ENCODE measurements at places on chromosomes 2 and 18.
A peak's percentile ranks its signal among the peaks of the same experiment; 100 is the strongest.

- peak overlapping the region; percentile 46 for H3K4me3 ChIP-seq
- peaks cover 63% of the 10 kb centered on the region for H3K4me1 ChIP-seq
- H3K27ac ChIP-seq, result peak overlapping the region; percentile 52
- peaks cover 11% of the 10 kb centered on the region for H3K36me3 ChIP-seq
- H3K27me3 ChIP-seq, result no peaks in the 10 kb centered on the region
- peak; percentile 37 for DNase-seq
These were observed 2.7 kb downstream of the YPEL5 start for GRCh38 chr2:30149513-30149912.

DNA sequence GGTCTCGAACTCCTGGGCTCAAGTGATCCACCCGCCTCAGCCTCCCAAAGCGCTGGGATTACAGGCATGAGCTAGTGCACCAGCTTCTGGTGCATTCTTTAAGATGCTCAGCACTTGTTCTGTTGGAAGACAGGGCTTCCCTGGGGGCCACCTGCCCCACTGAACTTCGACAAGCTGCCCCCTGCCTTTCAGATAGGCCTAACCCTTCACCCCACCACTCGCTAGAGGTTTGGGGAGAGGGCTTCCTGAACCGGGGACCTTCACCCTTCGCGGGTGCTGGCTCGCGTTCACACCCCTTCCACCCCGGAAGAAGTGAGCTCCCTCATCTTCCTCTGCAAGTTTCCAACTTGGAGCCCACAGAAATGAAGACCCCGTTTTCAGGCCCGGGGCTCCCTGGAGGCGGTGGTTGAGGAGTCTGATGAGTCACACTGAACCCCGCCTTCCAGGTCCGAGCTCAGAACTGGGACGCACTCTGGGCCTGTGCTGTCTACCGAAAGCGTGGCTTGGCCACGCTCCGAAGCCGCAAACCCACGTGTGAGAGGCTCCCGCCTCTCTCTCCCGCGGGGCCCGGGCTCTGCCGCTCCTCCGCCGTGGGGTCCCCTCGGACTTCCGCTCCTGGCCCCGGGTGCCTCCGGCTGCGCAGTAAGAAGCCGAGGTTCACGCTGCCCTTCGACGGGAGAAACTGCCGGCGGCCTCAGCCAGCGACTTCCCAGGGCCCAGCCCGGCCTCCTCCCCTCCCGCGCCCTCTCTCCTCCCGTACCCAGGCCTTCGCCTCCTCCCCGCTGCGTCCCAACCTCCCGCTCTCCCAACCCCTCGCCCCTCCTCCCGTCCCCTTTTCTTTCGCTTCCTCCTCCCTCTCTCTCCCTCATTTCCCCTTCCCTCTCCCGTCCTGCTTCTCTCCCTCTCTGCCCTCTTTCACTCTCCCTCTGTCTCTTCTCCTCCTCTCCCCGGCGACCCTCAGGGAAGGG, 47.5 kb upstream of the SP3 start:
- H3K27me3 ChIP-seq, result peaks cover 7% of the 10 kb centered on the region
- peak; percentile 41 for DNase-seq
- H3K27ac ChIP-seq, result no peak overlapping the region
- no peak overlapping the region for H3K4me3 ChIP-seq

DNA sequence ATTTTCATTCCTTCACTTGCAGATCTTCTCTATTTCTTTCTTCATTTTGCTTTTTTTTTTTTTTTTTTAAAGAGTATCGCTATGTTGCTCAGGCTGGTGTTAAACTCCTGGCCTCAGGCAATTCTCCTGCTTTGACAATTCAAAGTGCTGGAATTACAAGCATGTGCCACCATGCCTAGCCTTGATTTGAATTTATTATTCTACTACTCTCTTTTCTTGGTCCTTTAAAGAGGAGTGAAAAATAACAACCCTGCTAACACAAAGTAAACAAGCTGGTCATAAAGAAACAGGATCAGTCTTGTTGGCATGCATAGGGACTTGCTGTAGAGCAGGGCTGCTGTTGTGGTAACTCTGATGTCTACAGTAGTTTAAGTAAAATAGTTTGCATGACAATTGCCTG, 1615.3 kb upstream of the ZEB2 start:
- H3K36me3 ChIP-seq, result no peaks in the 10 kb centered on the region
- DNase-seq, result no peak
- H3K4me3 ChIP-seq, result no peak overlapping the region
- H3K4me1 ChIP-seq, result no peaks in the 10 kb centered on the region
- no peak overlapping the region for H3K27ac ChIP-seq

GRCh38 chr18:80029690-80030089, 4.5 kb upstream of the RBFA start:
- no peak overlapping the region for H3K27ac ChIP-seq
- peaks cover 7% of the 10 kb centered on the region for H3K4me1 ChIP-seq
- H3K27me3 ChIP-seq, result no peaks in the 10 kb centered on the region
- DNase-seq, result no peak

DNA sequence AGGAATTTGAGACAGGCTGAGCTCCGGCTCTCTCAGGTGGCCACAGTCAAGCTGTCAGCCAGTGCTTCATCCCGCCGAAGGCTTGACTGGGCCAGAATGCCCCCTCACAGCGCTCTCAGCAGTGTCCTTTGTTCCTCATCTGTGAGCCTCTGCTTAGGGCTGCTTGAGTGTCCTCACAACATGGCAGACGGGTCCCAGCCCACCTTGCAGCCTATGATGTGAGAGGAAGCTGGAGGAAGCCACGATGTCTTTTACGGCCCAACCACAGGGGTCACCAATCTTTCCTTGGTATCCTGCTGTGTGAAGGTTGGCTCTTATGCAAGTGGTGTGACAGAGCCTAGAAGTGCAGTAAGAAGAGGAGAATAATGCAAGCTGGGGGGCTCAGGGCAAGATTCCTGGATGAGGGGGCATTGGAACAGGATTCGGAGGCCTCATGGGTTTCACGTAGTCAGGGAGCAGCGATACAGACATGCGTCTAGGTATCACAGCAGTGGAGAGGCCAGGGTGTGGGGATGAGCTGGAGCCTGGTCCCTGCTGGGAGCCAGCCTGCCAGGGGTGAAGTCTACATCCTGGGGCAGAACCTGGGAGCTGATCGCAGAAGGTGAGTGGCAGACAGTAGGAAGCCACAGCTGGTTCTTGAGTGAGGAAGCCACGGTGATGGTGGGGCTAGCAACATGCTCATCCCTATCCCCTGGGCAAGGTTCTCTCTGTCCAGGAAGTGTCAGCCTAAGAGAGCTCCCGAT, 234.1 kb downstream of the GLI2 start:
- no peaks in the 10 kb centered on the region for H3K36me3 ChIP-seq
- H3K4me1 ChIP-seq, result no peaks in the 10 kb centered on the region
- H3K4me3 ChIP-seq, result no peak overlapping the region
- H3K27ac ChIP-seq, result no peak overlapping the region

- no peaks in the 10 kb centered on the region for H3K4me1 ChIP-seq
- peaks cover 10% of the 10 kb centered on the region for H3K36me3 ChIP-seq
- no peaks in the 10 kb centered on the region for H3K27me3 ChIP-seq
- DNase-seq, result no peak
These were observed 41.4 kb downstream of the PRKD3 start for GRCh38 chr2:37283207-37283606.

- H3K4me1 ChIP-seq, result peaks cover 2% of the 10 kb centered on the region
- no peaks in the 10 kb centered on the region for H3K27me3 ChIP-seq
- no peak overlapping the region for H3K27ac ChIP-seq
- no peak overlapping the region for H3K4me3 ChIP-seq
These were observed 126.4 kb upstream of the CD226 start for GRCh38 chr18:70074116-70074515.

- no peak overlapping the region for H3K4me3 ChIP-seq
- H3K36me3 ChIP-seq, result peaks cover 50% of the 10 kb centered on the region
- no peak overlapping the region for H3K27ac ChIP-seq
- DNase-seq, result no peak
These were observed 55.2 kb downstream of the TTC21B start for GRCh38 chr2:165898381-165898780.

DNA sequence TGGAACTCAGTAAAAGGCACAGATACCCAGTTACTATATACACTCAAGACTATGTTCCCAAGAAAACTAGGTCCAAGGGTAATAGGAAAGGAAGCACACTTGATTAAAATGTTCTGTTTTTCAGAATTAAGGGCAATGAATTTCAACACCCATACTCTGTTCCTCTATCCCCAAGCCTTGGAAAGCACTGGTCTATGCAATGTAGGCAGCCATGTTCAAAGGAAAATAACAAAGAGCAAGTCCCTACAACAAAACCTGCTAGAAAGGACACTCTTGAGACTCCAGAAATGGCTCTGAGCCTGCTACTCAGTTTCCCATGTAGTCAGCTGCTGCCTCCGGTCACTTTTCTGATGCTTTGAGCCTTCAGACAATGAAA, 6.8 kb downstream of the CYB5A start:
- H3K27ac ChIP-seq, result no peak overlapping the region
- H3K4me3 ChIP-seq, result no peak overlapping the region
- DNase-seq, result no peak
- H3K4me1 ChIP-seq, result peaks cover 20% of the 10 kb centered on the region
- H3K27me3 ChIP-seq, result no peaks in the 10 kb centered on the region

GRCh38 chr2:74530239-74531187, 780 bp downstream of the HTRA2 start:
- H3K4me1 ChIP-seq, result peaks cover 39% of the 10 kb centered on the region
- H3K36me3 ChIP-seq, result peaks cover 58% of the 10 kb centered on the region
- H3K27me3 ChIP-seq, result no peaks in the 10 kb centered on the region
- peak; percentile 80 for DNase-seq
- H3K4me3 ChIP-seq, result peak overlapping the region; percentile 98

DNA sequence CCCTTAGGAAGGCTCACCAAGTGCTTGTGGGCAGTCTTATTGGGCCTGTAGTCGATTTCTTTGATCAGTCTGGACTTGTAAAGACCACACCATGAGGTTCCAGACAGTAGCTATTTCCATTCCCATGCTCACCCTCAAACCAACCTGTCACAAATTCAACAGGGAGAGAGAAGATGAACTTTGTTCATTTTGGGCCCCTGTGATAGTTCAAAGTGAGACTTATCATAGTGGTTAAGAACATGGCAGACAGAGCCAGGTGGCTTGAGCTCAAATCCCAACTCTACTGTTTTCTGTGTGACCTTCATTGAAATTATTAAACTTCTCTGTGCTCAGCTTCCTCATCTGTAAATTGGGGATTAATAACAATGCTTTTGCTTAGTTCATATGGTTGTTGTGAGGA, 53.9 kb upstream of the CTLA4 start:
- peaks cover 69% of the 10 kb centered on the region for H3K4me1 ChIP-seq
- no peak overlapping the region for H3K4me3 ChIP-seq
- no peak overlapping the region for H3K27ac ChIP-seq

- no peak for DNase-seq
- no peak overlapping the region for H3K4me3 ChIP-seq
These were observed 68.4 kb downstream of the MCFD2 start for GRCh38 chr2:46847185-46847710.

DNA sequence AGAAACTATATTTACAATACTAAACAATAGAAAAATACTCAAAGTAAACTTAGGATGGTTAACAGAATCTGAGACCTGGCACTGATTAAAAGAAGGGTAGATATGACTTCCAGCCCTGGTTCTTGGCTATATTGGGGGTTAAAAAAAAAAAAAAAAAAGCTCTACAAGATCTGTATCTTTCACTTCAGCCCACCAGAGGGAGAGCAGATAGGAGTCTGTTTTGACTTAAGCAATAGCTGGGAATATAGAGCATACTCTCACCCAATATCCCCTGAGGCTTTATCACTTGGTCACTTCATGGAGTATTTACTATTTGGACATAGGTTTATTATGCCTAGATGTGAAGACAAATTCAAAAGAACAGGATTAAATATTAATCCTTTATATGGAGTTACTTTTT, 598.9 kb upstream of the LINC00305 start:
- no peak overlapping the region for H3K4me3 ChIP-seq
- H3K4me1 ChIP-seq, result no peaks in the 10 kb centered on the region
- no peak overlapping the region for H3K27ac ChIP-seq
- DNase-seq, result no peak

DNA sequence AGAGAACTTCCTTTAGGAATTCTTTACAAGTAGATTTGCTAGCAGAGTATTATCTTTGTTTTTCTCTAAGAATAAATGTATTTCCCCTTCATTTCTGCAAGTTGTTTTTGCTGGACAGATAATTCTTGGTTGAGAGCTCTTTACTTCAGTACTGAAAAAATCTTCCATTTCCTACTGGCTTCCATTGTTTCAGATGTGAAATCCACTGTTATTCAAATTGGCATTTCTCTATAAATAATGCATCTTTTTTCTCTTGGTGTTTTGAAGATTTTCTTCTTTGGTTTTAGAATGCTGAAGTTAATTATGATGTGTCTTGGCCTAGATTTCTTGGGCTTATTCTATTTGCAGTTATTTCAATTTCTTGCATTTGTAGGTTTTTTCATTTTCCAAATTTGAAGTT, 270.0 kb upstream of the GYPC start:
- no peaks in the 10 kb centered on the region for H3K36me3 ChIP-seq
- peaks cover 9% of the 10 kb centered on the region for H3K27me3 ChIP-seq
- H3K4me1 ChIP-seq, result no peaks in the 10 kb centered on the region
- no peak for DNase-seq

DNA sequence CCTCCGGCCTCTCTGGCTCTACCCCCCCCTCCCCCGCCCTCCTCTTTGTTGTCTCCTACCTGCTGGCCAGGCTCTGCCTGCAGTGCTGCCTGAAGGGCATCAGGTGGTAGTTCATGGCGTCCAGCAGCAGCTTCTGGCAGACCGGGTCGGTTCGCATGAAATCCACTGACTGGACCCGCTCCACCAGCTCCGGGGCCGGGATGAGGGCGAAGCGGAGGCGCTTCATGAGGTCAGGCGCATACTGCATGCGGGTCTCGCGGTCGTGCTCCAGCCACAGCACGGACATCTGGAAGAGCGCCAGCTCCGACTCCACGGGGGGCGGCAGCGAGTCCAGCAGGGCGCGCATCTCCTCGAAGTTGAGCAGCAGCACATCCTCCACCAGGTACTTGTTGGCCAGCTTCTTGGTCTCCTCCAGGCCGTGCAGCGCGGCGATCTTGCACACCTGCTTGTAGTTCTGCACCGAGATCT, 3.2 kb downstream of the KLHL14 start:
- H3K4me1 ChIP-seq, result peaks cover 10% of the 10 kb centered on the region
- H3K27me3 ChIP-seq, result peaks cover 46% of the 10 kb centered on the region
- H3K36me3 ChIP-seq, result no peaks in the 10 kb centered on the region
- no peak for DNase-seq

- no peaks in the 10 kb centered on the region for H3K36me3 ChIP-seq
- H3K4me1 ChIP-seq, result no peaks in the 10 kb centered on the region
- peaks cover 25% of the 10 kb centered on the region for H3K27me3 ChIP-seq
- H3K27ac ChIP-seq, result no peak overlapping the region
- no peak for DNase-seq
These were observed 77.2 kb downstream of the MDH1 start for GRCh38 chr2:63665846-63666475.

- no peaks in the 10 kb centered on the region for H3K27me3 ChIP-seq
- H3K27ac ChIP-seq, result no peak overlapping the region
- no peaks in the 10 kb centered on the region for H3K36me3 ChIP-seq
- H3K4me1 ChIP-seq, result peaks cover 7% of the 10 kb centered on the region
- no peak for DNase-seq
These were observed 34.0 kb upstream of the SLC8A1 start for GRCh38 chr2:40485854-40486253.
